ENCODE measurements at places on chromosomes 16 and 17.

- no peak for DNase-seq
These were observed 2.3 kb upstream of the CCL3 start for GRCh38 chr17:36092230-36092629.

DNA sequence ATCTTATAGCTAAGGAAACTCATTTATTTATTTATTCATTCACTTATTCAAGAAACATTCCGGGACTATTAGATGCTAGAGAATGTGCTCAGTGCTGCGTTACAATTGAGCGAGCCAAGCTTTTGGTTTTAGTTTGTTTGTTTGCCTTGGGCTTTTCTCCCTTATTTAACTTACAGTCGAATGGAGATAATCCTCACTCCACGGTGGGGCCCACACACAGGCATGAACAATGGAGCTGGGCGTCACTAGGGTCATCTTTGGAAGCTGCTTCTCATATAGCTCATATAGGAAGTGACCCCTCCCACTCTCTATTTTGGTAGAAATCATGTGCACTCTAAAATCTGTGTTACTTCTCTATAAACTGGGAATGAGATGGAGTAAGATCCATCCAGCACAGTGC is 210.0 kb downstream of the TMEM114 start:
- DNase-seq = no peak

DNA sequence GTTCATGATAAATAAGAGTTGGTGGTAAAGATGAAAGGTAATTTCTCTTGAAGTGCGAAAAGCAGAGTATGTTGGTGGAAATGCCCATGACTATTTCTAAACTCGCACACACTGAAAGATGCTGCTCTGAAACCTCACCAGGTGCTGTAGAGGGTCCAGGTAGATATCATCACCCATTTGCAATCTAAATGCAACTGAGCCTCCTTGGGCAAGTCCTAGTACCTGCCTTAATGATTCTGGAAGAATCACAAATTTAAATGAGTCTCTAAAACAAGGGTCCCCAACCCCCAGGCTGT is 5.9 kb upstream of the MMD start:
- DNase-seq = no peak

GRCh38 chr16:28292731-28293600 is 641 bp downstream of the SBK1 start:
- no peak for DNase-seq

DNA sequence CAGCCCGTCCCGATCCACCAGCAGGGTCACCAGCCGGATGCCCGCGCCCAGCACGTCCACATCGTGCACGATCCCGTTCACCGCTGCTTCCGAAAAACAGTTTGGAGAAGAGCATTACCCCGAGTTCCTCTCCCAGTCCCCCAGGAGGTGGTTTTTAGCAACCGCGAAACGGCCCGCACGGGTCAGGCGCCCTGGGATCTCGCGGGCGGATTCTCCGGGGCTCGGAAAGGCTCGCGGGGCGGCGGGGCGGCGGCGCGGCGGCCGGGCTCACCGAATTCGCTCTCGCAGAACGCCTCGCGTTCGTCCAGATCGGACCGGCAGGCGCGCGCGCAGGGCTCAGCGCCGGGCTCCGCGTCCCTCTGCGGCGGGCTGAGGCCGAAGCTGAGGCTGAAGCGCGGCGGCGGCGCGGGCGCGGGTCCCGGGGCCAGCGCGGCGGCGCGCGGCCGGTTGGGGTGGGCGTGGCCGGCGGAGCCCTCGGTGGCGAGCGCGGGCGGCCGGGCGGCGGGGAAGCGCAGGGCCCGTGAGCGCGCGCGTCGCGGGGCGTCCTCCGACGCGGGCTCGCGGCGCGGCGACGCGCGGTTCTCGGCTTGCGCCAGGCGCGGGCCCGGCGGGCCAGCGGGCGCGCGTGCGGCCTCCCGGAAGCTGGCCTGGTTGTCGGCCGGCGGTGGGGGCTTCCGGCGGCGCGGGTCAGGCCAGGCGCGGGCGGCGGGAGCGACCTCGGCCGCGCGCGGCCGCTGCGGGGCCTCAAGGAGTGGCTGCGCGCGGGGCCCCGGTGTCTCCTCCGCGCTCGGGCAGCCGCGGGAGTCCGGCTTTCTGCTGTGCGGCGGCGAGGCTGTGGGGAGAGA is 2.9 kb downstream of the C17orf58 start:
- DNase-seq = peak; percentile 56

DNA sequence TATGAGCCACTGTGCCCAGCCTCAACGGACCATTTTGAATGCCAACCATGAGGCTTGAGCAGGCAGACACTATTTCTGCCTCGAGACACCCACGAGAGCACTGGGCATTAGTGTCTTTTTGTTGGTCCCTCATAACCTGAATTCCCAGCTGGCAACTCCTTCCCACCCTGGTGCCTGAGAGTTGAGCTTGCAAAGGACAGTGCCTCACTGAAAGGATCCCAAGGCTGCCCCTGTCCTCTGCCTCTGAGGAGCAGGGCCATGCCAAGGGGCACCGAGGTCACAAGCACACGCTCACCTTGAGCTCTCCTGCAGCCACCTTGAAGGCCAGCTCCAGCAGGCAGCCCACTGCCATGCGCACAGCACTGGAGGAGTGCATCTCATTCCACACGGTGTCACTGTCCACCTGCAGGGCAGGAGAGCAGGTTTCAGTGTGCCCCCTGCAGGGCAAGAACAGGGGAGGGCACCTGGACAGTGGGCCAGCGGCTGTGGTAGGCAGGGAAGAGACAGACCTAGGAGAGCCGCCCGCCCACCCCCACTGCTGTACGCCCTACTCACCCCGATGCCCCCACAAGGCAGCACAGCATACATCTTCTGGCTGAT is 12.8 kb downstream of the G6PC3 start:
- DNase-seq = no peak

DNA sequence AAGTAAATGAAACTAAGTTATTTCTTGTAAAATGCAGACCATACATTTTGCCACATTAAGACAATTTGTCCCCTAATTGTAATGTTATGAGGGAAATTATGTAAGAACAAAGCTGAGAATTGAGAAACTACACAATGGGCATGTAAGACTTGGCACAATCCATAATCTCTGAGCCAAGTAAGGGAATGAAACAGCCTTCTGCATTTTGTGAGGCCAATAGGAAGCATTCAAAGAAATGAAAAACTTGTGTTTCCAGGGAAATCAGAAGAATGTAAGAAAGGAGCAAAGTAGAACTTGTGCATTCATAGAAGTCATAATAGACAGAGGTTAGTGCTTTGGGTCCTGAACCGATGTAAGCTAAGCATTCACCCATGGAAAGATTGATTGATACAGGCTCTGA is 1.8 kb downstream of the KRTAP9-4 start:
- no peak for DNase-seq

DNA sequence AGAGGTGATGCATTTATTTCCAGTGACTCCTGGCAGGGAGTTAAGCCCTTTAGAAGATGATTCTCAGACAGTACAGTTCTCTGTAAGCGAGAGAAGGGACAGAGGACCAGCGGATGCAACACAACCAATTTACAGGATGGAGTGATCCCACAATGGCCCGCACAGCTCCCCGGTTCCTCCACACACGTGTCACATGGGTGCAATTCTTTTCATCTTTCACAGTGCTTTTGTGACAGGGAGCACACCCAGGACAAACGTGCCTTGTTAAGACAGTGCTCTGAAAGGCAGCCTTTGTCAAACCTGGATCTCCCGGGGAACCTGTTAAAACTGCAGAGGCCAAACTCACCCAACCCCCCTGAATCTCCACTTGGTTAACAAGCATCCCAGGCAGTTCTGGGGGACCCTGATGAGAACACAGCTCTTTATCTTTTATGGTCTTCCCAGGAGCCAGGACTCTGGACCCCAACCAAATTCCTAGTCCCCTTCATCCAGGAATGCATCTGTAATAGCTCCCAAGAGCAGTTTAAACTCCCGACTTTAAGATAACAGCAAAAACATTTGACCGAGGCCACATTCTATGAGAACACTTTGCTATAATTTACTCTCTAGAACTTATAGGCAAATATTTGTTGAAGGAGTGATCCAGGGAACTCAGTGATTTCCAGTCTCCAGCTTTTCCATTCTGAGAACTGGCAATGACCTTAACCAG is 134.9 kb upstream of the CDH5 start:
- DNase-seq = no peak

DNA sequence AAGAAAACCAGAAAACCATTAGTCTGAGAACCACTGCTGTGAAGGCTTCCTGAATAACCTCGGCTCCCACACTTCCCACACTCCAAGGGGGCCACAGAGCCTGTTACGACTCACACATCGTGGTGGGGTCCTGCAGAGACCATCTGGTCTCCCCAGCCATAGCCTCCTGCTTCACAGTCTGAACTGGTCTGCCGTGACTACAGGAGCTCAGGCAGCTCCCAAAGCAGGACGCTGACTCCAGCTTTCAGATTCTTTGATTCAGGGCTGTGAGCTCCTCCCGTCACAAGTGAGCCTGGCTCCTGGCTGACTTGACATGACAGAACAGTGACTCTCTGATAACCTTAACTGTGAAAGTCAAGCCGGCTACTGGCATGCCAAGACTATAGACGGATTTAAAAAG is 37.8 kb downstream of the CYB5D2 start:
- no peak for DNase-seq

GRCh38 chr17:35372846-35373533 is 431 bp downstream of the SLFN11 start:
- no peak for DNase-seq

DNA sequence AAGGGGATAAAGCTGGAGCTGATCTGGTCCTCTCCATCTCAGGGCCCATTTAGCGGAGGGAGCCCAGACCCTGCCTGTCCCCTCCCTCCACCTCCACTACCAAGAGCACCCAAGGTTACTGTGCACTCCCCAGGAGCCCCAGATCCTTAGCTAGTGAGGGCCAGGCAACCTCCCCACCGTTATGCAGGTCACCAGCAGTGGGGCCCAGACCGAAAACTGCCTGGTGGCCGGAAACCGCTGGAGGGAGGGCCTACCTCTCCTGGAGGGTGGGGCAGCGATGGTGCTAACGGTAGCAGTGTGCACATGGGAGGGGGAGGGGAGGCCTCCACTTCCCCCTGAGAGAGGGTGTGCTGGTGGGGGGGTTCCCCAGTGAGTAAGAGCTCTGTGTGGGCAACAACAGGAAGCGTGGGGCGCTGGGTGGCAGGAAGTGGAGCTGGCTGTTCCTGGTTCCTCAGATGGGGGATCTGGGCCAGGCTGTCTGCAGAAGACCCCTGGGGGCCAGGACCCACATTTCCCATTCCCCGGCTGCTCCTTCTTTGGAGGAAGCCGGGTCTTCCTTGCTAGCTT is 4.4 kb downstream of the FMNL1 start:
- DNase-seq = peak; percentile 93

- peak; percentile 11 for DNase-seq
These were observed 3.8 kb upstream of the NAT9 start for GRCh38 chr17:74779948-74780400.

DNA sequence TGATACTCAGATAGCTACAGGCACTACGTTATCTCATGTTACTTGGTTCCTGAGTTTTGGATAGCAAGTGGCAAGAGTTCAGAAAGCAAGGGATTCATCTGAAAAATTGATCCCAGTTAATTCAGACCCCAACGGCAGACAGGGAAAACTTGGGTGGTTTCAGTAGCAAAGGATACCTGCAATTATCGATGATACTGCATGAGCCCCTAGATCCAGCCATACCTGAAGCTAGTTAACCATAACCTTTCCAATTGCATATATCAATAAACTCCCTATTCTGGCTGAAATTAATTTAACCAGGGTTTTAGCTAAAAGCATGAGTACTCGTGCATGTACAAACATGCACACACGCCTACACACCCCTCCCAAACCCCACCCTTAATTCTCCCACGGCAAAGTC is 4.3 kb downstream of the KNOP1 start:
- DNase-seq = no peak

DNA sequence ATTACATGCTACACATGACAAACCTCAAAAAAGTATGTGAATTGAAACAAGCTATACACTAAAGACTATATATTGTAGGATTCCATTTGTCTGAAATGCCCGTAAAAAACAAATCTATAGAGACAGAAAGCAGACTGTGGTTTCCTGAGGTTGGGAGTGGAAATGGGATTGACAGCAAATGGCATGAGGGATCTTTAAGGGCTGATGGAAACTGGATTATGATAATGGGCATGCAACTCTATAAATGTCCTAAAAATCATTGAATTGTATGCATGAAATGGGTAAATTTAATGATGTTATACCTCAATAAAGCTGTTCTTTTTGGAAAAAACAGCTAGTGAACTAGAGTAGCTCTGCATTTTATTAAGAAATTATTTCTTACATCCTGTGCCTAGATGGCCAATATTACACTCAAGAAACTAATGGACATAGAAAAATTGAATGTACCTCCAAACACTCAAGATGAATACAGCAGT is 416 bp upstream of the ANKS4B start:
- no peak for DNase-seq

GRCh38 chr16:30923554-30924075 is at the start of gene FBXL19:
Gene FBXL19 (plus strand): TSS chr16:30923572. CDS start chr16:30925755, 2,183 bp downstream.
- no peak for DNase-seq

GRCh38 chr17:44170499-44171201 is at the start of gene ASB16:
Gene ASB16 (plus strand): TSS chr17:44170704. CDS start chr17:44170790, 86 bp downstream.
- no peak for DNase-seq

GRCh38 chr17:49725452-49726130 is 17.8 kb upstream of the SLC35B1 start:
- DNase-seq = no peak

GRCh38 chr16:31354394-31355291 is at the start of gene ITGAX:
Gene ITGAX (plus strand): TSS chr16:31355176. CDS start chr16:31355255, 79 bp downstream.
- DNase-seq = no peak

- no peak for DNase-seq
These were observed 80.3 kb downstream of the RBFOX3 start for GRCh38 chr17:79530361-79531105.

DNA sequence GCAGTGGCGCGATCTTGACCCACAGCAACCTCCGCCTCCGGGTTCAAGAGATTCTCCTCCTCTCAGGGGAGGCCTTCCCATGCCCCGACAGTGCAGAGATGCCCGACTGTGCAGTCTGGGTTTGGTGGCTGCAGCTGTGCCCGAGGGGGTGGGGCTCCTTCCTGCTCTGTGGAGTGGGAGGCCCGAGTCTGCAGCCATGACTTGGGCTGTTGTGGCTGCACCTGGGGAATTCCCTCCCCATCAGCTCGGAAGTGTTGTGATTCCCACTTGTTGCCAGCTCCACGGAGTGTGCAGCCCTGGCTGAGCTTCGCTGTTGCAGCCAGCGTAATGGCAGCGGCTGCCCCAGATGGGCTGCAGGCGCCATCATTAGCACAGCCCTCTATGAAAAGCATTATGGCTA is 66.4 kb upstream of the SMIM36 start:
- DNase-seq = no peak

DNA sequence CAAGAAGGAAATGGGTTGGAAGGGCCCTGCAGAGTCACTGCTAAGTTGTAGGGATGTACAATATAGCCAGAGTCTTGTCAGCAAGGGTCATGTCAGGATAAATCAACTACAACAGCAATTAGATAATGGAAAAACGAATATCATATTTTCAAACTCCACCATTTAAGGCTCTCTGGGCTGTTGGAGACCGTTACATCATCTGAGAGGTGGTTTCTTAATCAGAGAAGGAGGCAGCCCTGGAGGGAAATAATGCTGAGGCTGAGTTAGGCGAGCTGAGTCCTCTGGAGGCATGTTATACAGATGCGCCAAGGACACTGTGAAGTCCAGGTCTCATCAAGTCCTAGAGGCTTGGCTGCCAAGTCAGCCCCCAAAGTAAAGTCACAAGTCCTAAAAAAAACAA is 30.3 kb downstream of the LYRM9 start:
- DNase-seq = no peak

GRCh38 chr17:42323268-42323773 is 35.0 kb downstream of the STAT5A start:
- no peak for DNase-seq
